ENCODE measurements at places on chromosomes 4 and X.

- no peak for DNase-seq
Measured at GRCh38 chr4:120065974-120066516, 603 bp downstream of the MAD2L1 start.

GRCh38 chrX:24694825-24695224, 1.1 kb downstream of the POLA1 start:
- no peak for DNase-seq

- DNase-seq = no peak
Measured at GRCh38 chr4:42454755-42455420, 57.6 kb downstream of the SHISA3 start.

GRCh38 chr4:55561889-55562288, 15.2 kb upstream of the CLOCK start:
- no peak for DNase-seq

Data from stromal cell of bone marrow (primary cell).